ENCODE measurements at places on chromosomes 5 and 9. TPM values are rescaled to one million over a fixed set of nuclear protein-coding genes. Genes with fewer than 3 reads are reported as not detected.

GRCh38 chr5:172666251-172666650 lies 25.2 kb downstream of the NEURL1B start:
- DNase-seq = no peak

- DNase-seq = no peak
Observed at GRCh38 chr5:36209664-36210063, 32.1 kb downstream of the NADK2 start.

The ADRB2 gene
- total RNA-seq = 4.8 TPM

DNA sequence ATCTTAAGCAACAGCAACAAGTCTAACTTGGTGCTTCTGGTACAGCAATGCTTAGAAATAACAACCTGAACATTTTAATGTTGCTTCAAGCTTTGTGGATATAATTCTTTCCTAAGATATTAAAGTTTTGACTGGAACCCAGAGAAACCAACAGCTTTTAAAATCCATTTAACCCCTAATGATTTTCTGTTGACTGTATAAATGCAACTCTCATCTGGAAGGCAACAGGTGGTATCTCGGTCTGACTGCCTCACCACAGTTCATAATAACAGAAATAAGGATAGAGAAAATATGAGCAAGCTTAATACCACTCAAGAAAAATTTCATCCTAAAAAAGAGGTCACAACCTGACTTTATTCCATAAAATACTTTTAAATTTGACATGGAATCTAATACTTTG lies 116.9 kb downstream of the HOMER1 start:
- DNase-seq = no peak

DNA sequence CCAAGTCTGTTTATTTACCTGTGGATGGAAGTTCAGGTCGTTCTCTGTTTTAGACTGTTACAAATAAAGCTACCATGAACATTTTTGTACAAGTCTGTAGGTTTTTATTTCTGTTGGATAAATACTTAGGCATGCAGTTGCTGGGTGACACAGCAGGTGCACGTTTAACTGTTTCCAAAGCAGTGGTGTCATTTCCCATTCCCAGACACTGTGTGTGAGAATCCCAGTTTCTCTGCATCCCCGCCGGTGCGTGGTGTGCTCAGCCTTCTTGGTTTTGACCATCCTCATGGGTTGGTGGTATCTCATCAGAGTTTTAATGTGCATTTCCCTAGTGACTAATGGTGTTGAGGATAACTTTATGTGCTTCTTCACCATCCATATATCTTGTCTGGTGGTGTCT lies 27.2 kb downstream of the AHRR start:
- no peak for DNase-seq

The ANKRD18A gene
- total RNA-seq = 1.5 TPM

The ARHGAP26 gene
- 14.3 TPM for total RNA-seq

- DNase-seq = no peak
Observed at GRCh38 chr9:84807870-84808390, 138.4 kb downstream of the NTRK2 start.

GRCh38 chr5:23631302-23632045 lies 124.1 kb downstream of the PRDM9 start:
- DNase-seq = no peak

DNA sequence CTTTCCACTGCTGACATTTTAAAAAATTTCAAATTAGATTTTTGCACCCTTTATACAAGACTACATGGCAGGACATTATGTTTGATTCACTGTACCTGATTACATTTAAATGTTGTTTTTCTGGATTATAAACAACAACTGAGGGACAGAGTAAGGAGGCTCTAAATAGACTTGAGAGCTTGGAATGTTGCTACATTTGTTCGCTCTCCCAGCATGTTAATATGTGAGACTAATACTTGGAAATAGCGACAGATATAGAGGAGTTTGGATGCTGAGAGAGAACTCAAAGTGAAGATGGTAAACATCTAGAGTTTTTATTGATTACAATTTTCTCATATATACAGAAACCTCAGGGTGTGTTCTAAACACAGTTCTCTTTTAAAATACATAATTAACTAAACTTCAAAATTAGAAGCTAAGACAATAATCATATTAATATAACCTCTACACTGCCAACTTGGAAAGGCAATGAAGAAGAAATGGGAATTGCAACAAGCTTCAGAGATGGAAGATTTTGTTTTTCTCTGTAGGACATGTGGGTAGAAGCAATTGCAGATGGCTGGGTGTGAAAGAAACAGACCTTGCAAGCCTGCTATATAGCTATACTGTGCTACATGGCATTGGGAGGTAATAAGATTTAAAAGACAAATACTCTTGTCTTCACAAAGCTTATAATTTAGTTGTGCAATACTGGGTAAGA lies 1.4 kb upstream of the NDFIP1 start:
- DNase-seq = no peak

DNA sequence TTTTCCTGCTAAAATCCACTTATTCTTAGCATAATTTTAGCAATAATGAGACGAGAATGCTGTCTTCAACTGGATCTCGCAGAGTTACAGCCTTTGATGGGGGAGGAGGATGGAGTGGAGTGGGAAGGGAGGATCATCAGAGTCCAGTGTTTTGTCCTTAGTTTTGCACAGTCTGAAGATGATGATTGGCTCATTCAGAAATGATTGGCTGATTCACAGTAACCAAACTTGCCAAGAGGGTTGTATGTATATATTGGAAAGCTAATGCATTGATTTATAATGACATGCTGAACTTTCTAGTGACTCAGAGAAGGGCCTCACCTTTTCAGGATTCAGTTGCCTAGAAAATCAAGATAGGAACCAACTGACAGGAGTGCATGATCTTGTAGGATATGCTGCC lies 448.0 kb downstream of the CCDC171 start:
- no peak for DNase-seq

DNA sequence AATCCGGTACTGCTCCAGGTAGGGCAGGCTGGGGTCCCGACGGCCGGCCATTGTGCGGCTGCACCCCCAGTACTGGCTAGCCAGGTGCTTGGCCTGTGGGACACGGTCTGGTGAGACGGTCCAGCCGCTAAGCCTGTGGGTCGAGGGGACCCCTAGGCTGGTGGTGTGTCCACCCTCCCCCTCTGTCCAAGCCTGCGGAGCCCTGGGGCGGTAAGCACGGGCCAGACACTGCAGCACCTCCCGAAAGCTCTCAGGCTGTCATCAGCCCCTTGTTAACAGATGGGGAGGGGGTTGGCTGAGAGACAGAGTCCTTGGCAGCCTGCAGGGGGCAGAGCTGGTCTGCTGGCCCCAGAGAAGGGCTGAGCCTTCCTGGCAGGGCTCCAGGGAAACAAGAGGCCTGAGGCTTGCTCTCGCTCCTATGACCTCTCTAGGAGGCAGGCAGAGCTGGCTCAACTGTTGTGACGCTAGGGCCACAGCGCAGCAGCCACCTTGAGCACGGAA lies 11.8 kb upstream of the MRNIP start:
- DNase-seq = peak; percentile 80

DNA sequence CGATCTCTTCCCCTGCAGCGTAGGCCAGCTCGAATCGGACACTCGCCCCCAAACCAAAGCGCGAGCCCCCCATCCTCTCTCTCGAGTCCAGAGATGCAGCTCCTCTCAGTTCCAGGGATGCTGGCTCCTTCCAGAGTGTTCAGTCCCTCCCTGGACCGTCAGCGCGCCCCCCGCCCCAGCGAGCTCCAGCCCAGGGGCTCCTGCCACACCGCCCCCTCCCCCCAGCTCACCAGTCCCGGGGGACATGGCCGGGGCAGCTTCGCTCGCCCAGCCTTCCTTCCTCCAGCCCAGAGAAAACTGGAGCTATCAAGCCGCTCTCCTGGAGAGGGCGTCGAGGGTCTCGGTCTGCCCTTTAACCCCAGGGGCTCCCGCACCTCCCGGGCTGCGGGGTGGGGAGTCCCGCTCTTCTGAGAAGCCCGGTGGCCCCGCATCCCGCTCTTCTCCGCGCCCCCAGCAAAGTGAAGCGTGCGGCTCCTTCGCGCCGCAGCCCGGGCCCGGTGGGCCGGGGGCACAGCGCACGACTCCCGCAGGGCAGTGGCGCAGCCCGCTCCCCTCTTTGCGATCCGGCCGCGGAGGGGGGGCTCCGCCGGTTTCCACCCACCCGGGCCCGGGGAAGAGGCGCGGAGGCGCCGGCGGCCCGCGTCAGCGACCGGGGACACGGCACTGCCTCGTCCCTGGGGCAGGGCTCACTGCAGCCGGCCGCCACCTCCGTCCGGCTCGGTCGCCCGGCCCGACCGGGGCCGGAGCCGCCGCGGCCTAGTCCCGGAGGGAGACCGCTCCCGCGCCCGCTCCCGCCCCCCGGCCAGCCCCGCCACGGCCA lies 587 bp downstream of the MIER3 start:
- DNase-seq = peak; percentile 28

DNA sequence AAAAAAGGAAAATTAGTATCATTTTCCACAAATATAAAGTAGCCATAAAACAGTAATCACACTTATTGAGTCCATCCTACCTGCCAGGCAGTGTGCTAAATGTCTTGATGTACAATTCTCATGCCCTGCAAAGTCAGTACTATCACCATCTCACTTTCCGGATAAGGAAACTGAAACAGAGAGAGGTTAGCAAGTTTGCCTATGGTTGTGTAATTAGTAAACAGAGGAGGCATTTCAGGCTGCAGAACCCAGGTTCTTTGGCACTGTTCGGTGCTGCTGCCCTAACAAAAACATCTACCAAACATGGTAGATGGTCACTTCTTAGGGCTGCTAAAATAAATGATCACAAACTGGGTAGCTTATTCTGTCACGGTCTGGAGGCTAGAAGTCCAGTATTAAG lies 22.6 kb downstream of the PLAC8L1 start:
- DNase-seq = no peak

- no peak for DNase-seq
Observed at GRCh38 chr9:114419796-114420195, 32.0 kb upstream of the AKNA start.

DNA sequence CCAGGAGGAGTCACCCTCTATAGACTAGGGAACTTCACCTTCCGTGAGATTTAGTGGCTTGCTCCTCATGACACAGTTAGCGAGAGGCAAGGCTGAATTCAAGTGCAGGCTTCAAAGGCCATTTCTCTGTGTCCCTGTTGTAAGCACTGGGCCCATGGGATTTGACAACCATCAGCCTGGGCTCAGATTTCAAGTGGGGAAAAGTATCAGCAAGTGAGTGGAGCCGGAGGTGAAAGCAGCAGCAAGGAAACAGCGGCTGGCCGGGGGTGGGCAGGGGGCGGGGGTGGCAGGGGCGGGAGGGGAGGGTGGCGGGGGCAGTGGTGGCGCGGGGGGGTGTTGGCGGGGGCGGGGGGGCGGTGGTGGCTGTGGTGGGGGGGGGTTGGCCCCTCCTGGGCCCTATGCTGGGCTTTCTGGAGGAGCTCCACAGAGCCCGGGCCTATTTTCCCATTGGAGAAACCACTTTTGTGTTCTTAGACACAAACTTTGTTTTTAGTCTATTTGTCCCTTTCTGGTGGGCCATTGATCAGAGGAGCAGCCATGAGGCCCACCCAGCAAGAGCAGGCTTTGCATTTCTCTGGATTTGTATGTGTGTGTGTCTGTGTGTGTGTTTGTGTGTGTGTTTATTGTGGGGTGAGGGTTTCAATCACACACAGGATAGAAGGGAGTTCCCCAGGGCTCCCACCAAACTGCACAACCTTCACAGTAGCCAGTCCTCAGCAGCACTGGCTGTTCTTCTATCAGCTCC lies 165.4 kb upstream of the RAI14 start:
- DNase-seq = no peak

The C5orf52 gene
- not detected for total RNA-seq

DNA sequence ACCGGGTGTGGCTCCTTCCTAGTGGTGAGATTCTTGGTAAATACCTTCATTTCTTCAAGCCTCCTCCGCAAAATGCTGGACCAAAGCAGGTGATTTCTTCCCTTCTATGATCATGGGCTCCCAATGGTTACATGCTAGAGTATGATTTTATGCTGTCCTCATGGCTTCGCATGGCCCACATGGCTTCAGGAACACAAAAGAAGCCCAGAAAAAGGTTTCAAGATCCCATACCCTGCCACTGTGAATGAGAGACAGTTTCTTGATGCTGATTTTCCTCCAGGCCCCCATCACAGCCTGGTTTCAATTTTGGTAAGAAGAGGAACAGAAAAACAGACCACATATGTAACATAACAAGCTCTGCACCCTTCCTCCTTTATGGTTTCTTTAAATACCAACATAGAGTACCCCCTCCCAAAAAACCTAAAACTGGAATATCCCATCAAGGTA lies 2.4 kb upstream of the RXFP3 start:
- DNase-seq = no peak

The SHISAL2B gene
- total RNA-seq = not detected

DNA sequence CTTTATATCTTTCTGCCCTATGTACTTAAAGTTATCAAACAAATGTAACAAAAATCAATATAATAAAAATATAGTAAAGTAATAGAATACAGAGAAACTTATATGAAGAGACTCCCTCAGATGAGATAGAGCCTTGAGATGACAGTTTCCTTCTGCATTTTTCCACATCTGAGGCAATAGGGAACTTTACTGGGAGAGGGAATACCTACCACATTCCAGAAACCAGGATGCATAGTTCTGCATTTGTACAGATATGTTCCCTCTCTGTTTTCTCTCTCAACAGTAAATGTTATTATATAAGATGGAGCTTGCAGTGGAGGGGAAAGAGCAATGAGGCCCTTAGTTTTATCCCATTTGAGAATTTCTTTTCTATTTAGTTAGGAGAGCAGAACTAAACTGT lies 109.6 kb upstream of the KCNN2 start:
- DNase-seq = no peak

The PCDHA13 gene
- total RNA-seq = not detected

DNA sequence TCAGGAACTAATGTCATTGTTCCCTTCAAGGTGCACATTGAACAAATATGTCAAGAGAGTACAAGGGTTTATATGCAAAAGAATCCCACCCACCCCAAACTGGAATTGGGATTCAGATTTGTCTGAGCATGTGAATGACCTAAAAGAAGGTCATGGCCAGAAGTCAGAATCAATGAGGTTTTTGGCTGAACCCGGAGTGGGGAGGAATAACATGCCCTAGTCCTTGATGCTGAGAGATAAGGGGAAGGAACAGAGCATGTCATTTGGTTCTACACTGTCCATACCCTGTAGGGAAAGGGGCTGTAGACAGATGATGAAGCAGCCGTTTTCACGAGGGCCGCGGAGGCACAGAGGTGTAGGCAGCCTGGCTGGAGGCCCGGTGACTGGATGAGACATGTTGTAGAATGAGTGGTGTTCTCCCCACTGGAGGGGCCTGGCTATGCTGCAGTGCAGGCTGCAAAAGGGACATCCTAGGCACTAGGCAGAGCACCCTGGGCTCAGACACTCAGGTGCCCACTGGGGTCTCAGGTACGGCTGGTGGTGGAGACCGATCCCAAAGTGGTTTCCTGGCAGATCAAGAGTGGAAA lies 65.9 kb downstream of the ZFAND5 start:
- no peak for DNase-seq

DNA sequence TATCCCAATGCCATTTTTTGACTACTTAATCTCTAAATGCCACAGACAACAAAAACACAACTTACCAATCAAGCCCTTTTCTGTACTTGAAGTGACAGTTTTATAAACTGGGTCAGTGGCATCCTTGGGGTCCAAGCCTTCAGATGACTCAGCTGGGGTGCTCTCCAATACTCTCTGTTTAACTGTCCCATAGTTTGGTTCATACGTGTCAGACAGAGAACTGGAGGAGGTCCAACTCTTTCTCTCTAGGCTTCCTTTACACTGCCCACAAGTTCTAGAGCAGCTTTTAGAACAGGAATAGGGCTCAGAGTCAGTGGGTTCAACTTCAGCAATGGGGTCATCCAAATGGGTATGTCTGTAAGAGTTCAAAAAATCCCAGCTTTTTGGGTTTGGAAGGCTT lies 166.9 kb downstream of the CDC42SE2 start:
- no peak for DNase-seq
